NCI-H524 treated with DMSO at 0.1 percent for 48 hours (cell line): ENCODE measurements at places on chromosomes 12 and 14.

GRCh38 chr12:13307143-13307816, 110.8 kb downstream of the EMP1 start:
- DNase-seq, result no peak

- DNase-seq, result no peak
Measured at GRCh38 chr12:49960474-49961110, 1.1 kb upstream of the AQP5 start.

DNA sequence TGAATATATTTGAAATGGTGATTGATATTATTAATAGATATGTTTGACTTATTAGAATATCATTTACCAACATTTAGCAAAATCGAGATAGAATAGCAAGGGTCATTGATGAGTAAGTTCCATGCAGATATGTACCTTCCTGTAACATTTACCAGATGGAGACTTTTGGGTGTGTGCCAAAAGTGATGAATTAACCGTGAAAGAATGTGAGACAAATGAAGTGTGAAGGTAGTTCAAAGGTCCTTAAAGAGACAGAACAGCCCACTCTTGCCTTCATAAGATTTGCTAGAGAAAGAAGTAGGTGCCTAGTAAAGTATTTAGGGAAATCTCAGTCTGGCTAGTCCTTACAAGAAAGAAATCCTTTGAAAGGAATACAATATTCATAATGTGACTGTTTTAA, 45.5 kb downstream of the FGD4 start:
- no peak for DNase-seq

DNA sequence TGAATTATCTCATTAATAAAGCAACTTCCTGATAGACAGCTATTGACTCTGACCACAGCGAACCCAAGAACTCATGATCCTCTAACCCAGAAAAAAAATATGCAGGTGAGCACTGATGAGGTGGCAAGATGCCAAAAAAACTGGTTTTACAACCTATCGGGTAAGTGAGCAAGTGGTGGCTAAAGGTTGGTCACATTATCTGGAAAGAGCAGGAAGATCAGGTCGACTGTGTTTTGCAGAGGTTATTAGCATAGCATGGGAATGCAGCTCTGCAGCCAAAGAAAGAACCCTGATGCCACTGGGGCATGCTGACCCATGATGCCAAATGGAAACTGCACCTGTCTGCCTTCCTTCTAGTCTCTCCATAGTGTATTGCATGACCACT, 23.5 kb downstream of the BHLHE41 start:
- no peak for DNase-seq

- DNase-seq, result no peak
Measured at GRCh38 chr14:90831821-90832220, 15.6 kb upstream of the TTC7B start.

GRCh38 chr14:35628989-35629388, 95.0 kb downstream of the INSM2 start:
- DNase-seq, result no peak

GRCh38 chr14:88166616-88167015, 156.5 kb downstream of the KCNK10 start:
- DNase-seq, result no peak
